Spleen (tissue), 13 donors: ENCODE measurements at places on chromosomes 5 and 9. TPM values are rescaled to one million over a fixed set of nuclear protein-coding genes. Genes with fewer than 3 reads are reported as not detected.

- no peak overlapping the region for H3K4me3 ChIP-seq
- DNase-seq, result no peak
- peaks cover 2% of the 10 kb centered on the region for H3K36me3 ChIP-seq
- peaks cover 49% of the 10 kb centered on the region for H3K4me1 ChIP-seq
Observed at GRCh38 chr5:52796031-52796430, 8.3 kb downstream of the ITGA1 start.

DNA sequence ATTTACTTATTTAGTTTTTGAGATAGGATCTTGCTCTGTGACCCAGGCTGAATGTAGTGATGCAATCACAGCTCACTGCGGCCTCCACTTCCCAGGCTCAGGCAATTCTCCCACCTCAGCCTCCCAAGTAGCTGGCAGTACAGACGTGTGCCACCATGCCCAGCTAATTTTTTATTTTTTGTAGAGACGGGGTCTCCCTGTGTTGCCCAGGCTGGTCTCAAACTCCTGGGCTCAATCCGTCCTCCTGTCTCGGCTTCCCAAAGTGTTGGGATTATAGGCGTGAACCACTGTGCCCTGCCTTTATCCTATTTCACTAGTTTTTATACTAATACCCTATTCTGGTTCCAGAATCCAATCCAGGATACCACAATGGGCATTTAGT, 6.8 kb downstream of the RPS14 start:
- H3K4me3 ChIP-seq, result no peak overlapping the region
- no peak for DNase-seq
- H3K36me3 ChIP-seq, result peaks cover 65% of the 10 kb centered on the region
- H3K4me1 ChIP-seq, result peaks cover 2% of the 10 kb centered on the region

- H3K36me3 ChIP-seq, result no peaks in the 10 kb centered on the region
- H3K4me1 ChIP-seq, result peaks cover 32% of the 10 kb centered on the region
- H3K27me3 ChIP-seq, result no peaks in the 10 kb centered on the region
- DNase-seq, result no peak
- H3K27ac ChIP-seq, result no peak overlapping the region
Observed at GRCh38 chr5:169942181-169942580, 38.1 kb downstream of the INSYN2B start.

- H3K27ac ChIP-seq, result no peak overlapping the region
- H3K4me3 ChIP-seq, result no peak overlapping the region
- H3K36me3 ChIP-seq, result no peaks in the 10 kb centered on the region
- no peaks in the 10 kb centered on the region for H3K27me3 ChIP-seq
- no peaks in the 10 kb centered on the region for H3K4me1 ChIP-seq
Observed at GRCh38 chr5:1744393-1745122, 55.1 kb downstream of the MRPL36 start.

DNA sequence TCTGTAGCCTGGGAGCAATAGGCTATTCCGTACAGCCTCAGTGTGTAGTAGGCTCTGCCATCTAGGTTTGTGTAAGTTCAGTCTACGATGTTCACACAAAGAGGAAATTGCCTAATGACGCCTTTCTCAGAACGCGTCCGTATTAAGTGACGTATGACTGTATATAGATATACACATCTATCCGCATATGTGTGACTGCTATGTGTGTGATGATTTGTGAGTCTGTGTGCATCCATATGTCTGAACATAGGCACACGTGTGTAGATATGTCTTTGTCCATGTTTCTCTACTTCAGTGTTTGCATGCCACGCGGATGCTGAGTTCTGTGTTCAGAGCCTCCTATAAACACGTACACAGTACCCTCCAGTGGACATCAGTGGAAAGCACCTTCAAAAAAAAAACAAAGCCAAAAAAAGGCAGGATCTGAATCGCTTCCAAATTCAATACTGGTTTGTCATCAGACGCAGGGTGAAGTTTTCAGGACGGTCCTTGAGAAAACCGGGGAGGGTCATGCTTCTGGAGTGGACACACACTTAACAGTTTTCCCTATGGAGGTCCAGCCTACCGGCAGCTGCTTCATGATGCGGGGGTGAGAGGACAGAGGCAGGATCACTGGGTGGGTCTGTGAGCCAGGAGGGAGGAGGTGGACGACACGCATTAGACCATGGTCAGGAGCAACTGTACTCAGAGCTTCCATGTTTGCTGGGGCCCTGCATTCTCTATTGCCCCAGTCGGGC, 29.5 kb upstream of the ALDH1B1 start:
- H3K4me3 ChIP-seq, result no peak overlapping the region
- no peak overlapping the region for H3K27ac ChIP-seq

GRCh38 chr5:66824476-66824875, 228.3 kb downstream of the MAST4 start:
- peaks cover 10% of the 10 kb centered on the region for H3K4me1 ChIP-seq
- H3K27ac ChIP-seq, result no peak overlapping the region
- no peak overlapping the region for H3K4me3 ChIP-seq
- H3K36me3 ChIP-seq, result no peaks in the 10 kb centered on the region
- no peak for DNase-seq

DNA sequence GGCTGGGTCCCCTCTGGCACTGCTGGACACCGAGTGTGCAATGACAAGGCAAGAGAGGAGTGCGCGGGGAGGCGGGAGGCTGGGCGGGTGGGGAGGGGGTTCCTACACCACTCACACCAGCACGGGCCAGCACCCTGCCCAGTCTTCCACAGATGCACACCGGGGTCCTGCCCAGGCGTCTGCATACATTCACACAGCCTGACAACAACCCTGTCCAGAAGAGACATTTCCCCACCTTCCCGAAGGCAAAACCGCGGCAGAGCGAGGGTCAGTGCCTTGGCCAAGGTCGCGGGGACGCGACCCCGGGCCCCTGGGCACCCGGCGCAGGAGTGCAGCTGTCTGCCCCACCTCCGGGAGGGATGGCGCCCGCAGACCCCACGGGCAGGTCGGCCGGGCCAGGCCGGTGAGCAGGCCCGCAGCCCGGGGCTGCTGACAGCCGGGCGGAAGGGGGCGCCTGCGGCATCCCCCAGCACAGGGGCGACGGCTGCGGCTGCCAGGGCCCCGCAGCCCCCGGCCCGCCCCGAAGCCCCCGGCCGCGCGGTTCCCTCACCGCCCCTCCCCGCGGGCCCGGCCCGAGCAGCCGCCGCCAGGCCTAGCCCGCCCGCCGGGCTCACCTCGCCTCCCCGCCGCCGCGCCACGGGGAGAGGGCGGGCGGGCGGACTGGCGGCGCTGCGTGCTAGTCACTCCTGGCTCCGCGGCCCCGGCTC, 496 bp downstream of the MAPK9 start:
- H3K27me3 ChIP-seq, result no peaks in the 10 kb centered on the region
- peak overlapping the region; percentile 99 for H3K4me3 ChIP-seq
- no peaks in the 10 kb centered on the region for H3K36me3 ChIP-seq
- peaks cover 17% of the 10 kb centered on the region for H3K4me1 ChIP-seq
- no peak overlapping the region for H3K27ac ChIP-seq

DNA sequence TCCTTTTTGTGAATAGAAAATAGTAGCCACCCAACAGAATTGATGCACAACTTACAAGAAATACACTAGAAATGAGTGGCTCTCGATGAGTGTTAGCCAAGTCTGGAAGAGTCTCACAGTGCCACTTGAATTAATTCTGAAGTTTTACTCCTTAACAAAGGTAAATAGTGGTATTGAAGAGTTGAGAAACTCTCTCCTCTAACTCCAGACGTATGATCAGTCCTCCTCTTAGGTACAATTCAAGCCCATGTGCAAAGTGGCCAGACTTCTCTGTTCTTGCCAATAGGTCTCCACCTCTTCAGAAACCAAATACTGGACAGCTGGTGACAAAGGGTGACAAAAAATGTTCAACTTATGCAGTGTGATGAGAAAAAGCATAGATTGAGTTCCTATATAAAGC, 38.5 kb upstream of the ADAMTS16 start:
- H3K4me1 ChIP-seq, result no peaks in the 10 kb centered on the region
- no peak overlapping the region for H3K27ac ChIP-seq
- H3K4me3 ChIP-seq, result no peak overlapping the region
- H3K27me3 ChIP-seq, result no peaks in the 10 kb centered on the region
- no peak for DNase-seq

- peaks cover 45% of the 10 kb centered on the region for H3K36me3 ChIP-seq
- no peak overlapping the region for H3K27ac ChIP-seq
Observed at GRCh38 chr5:138809391-138809790, 56.2 kb downstream of the CTNNA1 start.

GRCh38 chr5:62138607-62139006, 167.4 kb upstream of the KIF2A start:
- no peak overlapping the region for H3K4me3 ChIP-seq
- no peak overlapping the region for H3K27ac ChIP-seq
- no peaks in the 10 kb centered on the region for H3K4me1 ChIP-seq
- no peaks in the 10 kb centered on the region for H3K27me3 ChIP-seq
- DNase-seq, result no peak

The FAM240B gene
- not detected for polyA plus RNA-seq

The BARHL1 gene
- polyA plus RNA-seq, result not detected
